HCT116 (cell line): ENCODE measurements at places on chromosomes 7 and 10.

- no peak overlapping the region for H3K4me3 ChIP-seq
- H3K27me3 ChIP-seq = no peaks in the 10 kb centered on the region
- no peak overlapping the region for H3K27ac ChIP-seq
These were observed 272.7 kb downstream of the TWIST1 start for GRCh38 chr7:18844735-18845134.

GRCh38 chr10:91137011-91137643 lies 83.3 kb upstream of the PCGF5 start:
- no peaks in the 10 kb centered on the region for H3K27me3 ChIP-seq
- DNase-seq = no peak
- no peaks in the 10 kb centered on the region for H3K36me3 ChIP-seq

DNA sequence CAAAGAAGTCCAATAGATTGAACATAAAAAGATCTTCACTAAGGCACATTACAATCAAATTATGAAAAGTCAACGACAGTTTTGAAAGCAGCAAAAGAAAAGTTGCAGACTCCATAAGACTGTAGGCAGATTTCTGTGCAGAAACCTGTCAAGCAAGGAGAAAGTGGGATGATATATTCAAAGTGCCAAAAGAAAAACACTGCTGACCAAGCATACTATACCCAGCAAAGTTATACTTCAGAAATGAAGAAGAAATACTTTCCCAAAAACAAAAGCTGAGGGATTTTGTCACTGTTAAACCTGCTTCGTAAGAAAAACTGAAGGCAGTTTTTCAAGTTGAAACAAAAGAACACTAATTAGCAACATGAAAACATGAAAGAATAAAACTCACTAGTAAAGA lies 145.5 kb downstream of the ZEB1 start:
- no peaks in the 10 kb centered on the region for H3K36me3 ChIP-seq
- no peaks in the 10 kb centered on the region for H3K27me3 ChIP-seq
- no peak overlapping the region for H3K27ac ChIP-seq
- H3K4me1 ChIP-seq = no peaks in the 10 kb centered on the region

GRCh38 chr7:132771301-132771730 lies 195.0 kb upstream of the PLXNA4 start:
- DNase-seq = no peak
- no peak overlapping the region for H3K4me3 ChIP-seq
- no peaks in the 10 kb centered on the region for H3K4me1 ChIP-seq
- no peaks in the 10 kb centered on the region for H3K36me3 ChIP-seq
- no peak overlapping the region for H3K27ac ChIP-seq
- H3K27me3 ChIP-seq = no peaks in the 10 kb centered on the region

- no peak overlapping the region for H3K4me3 ChIP-seq
- no peaks in the 10 kb centered on the region for H3K36me3 ChIP-seq
- no peak for DNase-seq
- no peak overlapping the region for H3K27ac ChIP-seq
- no peaks in the 10 kb centered on the region for H3K27me3 ChIP-seq
- no peaks in the 10 kb centered on the region for H3K4me1 ChIP-seq
These were observed 50.8 kb downstream of the PIK3CG start for GRCh38 chr7:106915873-106916272.

DNA sequence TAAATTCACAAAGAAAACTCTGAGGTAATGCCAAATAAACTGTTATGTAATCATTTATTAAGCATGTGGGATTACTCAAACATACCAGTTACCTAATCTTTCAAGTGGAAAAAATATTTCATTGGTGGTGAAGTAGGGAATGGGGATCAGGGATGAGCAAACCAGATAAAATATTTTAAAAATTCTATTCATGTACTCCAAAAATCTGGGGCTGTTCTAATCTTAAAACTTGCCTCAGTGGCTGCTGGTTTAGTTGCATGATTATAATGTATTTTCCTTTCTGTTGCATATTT lies 19.5 kb downstream of the LMOD2 start:
- DNase-seq = no peak
- no peaks in the 10 kb centered on the region for H3K4me1 ChIP-seq
- no peak overlapping the region for H3K4me3 ChIP-seq
- no peak overlapping the region for H3K27ac ChIP-seq
- H3K36me3 ChIP-seq = no peaks in the 10 kb centered on the region
- H3K27me3 ChIP-seq = no peaks in the 10 kb centered on the region

GRCh38 chr7:92461027-92462003 lies 14.0 kb downstream of the GATAD1 start:
- H3K4me3 ChIP-seq = no peak overlapping the region
- no peaks in the 10 kb centered on the region for H3K4me1 ChIP-seq
- H3K36me3 ChIP-seq = peaks cover 4% of the 10 kb centered on the region
- H3K27ac ChIP-seq = no peak overlapping the region
- DNase-seq = peak; percentile 41

DNA sequence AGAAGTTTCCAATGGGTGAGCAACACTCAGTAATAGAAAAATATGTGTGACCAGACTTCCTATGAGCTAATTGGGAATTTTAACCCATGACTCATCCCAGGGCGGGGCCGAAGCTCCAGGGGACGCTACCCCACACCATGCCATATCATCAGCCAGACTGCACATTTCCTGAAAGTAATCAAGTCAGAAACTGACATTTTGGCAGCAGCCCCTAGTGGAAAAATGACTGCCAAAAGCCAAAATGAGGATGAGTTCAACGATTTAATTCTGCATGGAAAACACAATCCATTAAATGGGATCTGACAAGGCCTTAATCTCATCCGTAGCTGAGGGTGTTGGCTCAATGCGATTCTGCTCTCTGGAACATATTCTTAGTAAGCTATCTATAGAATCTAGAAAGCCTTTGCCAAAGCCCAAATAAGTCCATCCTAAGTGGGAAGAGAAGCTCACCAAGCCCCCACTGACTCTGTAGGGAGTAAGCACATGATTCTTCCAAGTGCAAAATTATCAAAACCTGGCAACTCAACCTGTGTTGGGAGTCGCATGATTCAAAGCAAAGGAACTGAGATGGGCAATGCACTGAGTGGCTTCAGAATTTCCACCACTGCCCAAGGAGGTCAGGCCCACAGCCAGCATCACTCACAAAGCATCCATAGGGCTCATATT lies 93.1 kb upstream of the PDE1C start:
- H3K36me3 ChIP-seq = no peaks in the 10 kb centered on the region
- H3K4me3 ChIP-seq = no peak overlapping the region
- no peaks in the 10 kb centered on the region for H3K27me3 ChIP-seq
- no peak for DNase-seq
- H3K4me1 ChIP-seq = peaks cover 2% of the 10 kb centered on the region; the same call in 1 of the 2 replicates
- H3K27ac ChIP-seq = no peak overlapping the region

DNA sequence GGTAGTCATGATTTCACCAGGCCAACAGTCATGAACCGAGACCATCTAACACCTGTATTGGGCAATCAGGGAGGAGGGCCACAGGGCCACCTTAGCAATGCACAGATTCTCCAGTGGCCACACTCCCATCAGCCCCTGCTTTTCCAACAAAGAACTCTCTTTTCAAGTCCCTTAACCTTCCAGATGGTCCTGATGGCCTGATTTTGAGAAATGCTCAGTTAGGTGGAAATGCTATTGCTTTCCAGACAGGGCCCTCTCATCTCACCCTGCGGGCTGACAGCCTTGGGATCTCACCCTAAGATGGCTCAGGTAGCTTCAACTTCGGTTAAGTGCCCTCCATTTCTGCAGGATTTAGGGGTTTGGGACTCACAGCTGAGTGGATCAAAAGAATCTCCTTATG lies 131.9 kb upstream of the PRR15 start:
- H3K27ac ChIP-seq = no peak overlapping the region
- H3K4me3 ChIP-seq = no peak overlapping the region
- H3K4me1 ChIP-seq = no peaks in the 10 kb centered on the region

- no peak overlapping the region for H3K27ac ChIP-seq
- no peaks in the 10 kb centered on the region for H3K36me3 ChIP-seq
- H3K4me1 ChIP-seq = no peaks in the 10 kb centered on the region
- no peaks in the 10 kb centered on the region for H3K27me3 ChIP-seq
These were observed 38.6 kb downstream of the SFTPD start for GRCh38 chr10:79910344-79910743.

- H3K27me3 ChIP-seq = no peaks in the 10 kb centered on the region
- peaks cover 6% of the 10 kb centered on the region; the same call in 1 of the 2 replicates for H3K4me1 ChIP-seq
- no peak overlapping the region for H3K4me3 ChIP-seq
- no peak for DNase-seq
These were observed 135.0 kb downstream of the MBL2 start for GRCh38 chr10:52637592-52637991.

DNA sequence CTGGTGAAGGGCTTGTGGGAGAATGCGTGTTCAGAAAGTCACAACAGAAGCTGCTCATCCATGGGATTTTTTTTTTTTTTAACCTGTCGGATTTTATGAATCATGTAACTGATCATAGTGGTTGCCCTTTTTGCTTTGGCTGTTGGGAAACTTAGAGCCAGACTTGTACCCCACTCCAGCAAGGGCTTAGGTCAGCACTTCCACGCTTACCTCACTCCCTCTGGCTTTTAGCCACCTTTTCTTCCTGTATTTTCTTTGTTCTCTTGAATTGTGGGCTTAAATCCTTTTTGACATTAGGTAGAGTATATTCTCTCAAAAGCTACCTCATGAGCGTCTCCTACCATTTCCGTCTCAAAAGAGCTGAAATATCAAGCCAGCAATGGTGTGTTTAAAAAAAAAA lies 113.6 kb upstream of the BTBD16 start:
- no peaks in the 10 kb centered on the region for H3K36me3 ChIP-seq
- H3K27ac ChIP-seq = no peak overlapping the region
- DNase-seq = no peak

DNA sequence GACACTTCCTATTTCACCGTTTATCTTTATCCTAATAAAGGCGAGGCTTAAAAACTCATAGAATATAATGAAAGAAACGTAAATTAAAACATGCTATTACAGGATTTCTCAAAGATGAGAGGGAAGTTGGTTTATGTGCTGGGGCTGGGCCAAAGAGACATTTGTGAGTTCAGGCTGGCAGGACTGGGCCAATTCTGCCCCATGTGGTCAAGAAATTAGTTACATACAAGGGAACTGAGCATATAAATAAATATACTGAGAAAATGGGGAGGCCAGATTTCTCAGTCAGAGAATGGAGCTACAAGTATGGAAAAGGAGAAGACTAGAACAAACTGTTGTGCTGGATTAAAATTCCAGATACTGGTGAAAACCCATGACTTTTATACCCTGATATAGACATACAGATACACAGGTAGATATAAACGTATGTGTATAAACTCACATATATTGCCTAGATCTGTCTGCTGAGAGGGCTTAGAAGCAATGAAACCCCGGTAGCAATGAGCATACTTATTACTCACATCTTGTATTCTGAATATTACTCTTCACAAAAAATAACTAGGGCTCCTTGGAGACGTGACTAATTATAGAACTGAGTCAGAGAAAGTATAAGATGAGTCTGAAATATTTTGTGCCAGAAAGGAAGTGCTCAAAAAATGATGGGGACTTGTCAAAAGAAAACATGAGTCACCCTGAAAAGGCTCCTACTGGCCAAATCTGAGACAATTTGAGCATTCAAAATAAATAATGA lies 155.7 kb upstream of the FGFR2 start:
- no peak overlapping the region for H3K4me3 ChIP-seq
- no peak overlapping the region for H3K27ac ChIP-seq
- no peaks in the 10 kb centered on the region for H3K27me3 ChIP-seq
- DNase-seq = peak; percentile 28
- H3K4me1 ChIP-seq = no peaks in the 10 kb centered on the region
- H3K36me3 ChIP-seq = no peaks in the 10 kb centered on the region

DNA sequence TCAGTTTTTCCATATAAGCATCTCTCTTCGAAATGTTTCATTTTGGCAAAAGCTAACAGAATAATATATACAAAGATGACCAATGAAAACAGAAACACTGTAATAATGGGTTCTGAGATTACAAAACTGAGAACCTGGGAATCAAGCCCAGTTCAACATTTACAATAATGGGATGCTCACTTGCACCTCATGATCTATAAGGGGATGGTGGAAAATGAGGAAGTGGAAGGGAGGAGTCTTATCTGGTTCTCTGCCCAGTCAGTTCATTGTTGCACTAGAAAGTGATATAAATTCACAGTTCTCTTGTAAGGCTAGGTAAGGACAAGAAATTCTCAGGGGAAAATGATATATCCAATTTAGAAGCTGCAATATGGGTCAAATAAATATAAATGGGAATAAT lies 31.7 kb upstream of the RHOBTB1 start:
- H3K27ac ChIP-seq = no peak overlapping the region
- H3K36me3 ChIP-seq = no peaks in the 10 kb centered on the region
- peaks cover 12% of the 10 kb centered on the region for H3K4me1 ChIP-seq

GRCh38 chr10:95305606-95306317 lies 15.0 kb upstream of the PDLIM1 start:
- H3K36me3 ChIP-seq = no peaks in the 10 kb centered on the region
- H3K4me1 ChIP-seq = peaks cover 26% of the 10 kb centered on the region

DNA sequence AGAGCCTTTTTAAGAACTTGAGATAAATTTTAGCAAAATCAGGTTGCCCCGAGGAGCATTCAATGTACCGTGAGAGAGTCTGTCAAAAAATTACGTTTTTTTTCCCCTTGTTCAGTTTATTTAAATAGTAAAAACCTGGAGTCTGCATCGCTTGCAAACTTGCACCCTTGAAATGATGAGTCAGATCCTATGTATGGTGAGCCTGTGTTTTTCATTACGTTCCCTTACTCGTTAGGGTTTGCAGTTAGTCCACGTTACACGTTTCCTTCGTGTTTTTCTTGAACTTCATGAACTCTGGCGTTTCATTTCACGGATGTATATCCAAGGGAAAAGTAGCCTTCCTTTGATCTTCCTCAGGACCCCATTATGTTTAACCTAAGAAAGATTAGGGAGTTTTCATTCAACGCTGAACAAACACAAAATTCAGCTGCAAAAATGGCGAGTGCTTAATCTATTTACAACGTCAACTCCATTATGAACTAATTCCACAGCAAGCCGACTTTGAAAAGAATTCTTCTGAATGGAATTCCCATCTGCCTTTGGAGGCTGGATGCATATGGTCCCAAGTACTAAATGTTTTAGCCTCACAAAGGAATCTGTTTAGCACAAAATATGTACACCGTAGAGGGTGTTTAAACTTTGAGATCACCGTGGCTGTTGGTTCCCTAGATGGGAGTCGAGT lies 182.4 kb downstream of the MYOF start:
- no peaks in the 10 kb centered on the region for H3K36me3 ChIP-seq
- no peaks in the 10 kb centered on the region for H3K4me1 ChIP-seq
- H3K27ac ChIP-seq = no peak overlapping the region
- no peaks in the 10 kb centered on the region for H3K27me3 ChIP-seq
- no peak for DNase-seq
- no peak overlapping the region for H3K4me3 ChIP-seq

DNA sequence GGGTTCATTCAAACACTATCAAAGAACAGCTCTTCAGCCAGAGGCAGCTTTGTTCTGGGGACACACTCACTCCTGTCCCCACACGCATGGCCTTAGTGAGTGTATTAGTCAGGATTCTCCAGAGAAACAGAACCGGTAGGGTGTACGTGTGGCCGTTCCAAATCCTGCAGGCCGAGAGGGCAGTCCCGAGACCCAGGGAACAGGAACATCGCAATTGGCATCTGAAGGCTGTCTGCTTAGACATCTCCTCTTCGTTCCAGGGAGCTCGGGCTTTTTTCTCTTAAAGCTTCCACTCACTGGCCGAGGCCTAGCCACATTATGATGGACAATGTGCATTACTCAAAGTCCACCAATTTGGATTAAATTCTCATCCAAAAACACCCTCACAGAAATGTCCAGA lies 523.3 kb downstream of the GLRX3 start:
- H3K4me3 ChIP-seq = no peak overlapping the region
- H3K27me3 ChIP-seq = no peaks in the 10 kb centered on the region
- H3K27ac ChIP-seq = no peak overlapping the region
- no peak for DNase-seq
- no peaks in the 10 kb centered on the region for H3K36me3 ChIP-seq

- H3K4me1 ChIP-seq = no peaks in the 10 kb centered on the region
- H3K36me3 ChIP-seq = no peaks in the 10 kb centered on the region
- H3K27ac ChIP-seq = no peak overlapping the region
- no peaks in the 10 kb centered on the region for H3K27me3 ChIP-seq
These were observed 38.5 kb downstream of the CREM start for GRCh38 chr10:35165136-35165535.
